ENCODE measurements at places on chromosomes 6 and 20.

GRCh38 chr6:166932116-166932515 lies 24.2 kb downstream of the RNASET2 start:
- no peak for DNase-seq

DNA sequence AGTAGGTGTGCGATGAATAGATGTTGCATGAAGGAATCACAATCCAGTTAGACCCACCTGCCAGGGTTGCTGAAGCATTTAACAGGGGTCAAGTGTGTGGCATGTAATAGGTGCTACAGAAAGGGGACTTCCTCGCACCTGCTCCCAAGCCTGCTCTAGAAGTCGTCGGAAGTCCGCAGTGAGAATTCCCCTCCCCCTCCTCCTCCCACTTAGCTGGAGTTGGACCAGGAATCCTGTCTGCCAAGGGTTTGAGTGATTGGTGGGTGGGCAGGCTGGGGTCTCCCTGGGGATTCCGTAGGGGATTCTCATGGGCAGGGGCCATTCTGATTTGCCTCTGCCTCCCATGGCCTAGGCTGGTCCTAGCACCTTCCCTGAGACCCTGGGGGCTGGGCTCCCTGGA lies 10.3 kb downstream of the SCRT2 start:
- DNase-seq: no peak

DNA sequence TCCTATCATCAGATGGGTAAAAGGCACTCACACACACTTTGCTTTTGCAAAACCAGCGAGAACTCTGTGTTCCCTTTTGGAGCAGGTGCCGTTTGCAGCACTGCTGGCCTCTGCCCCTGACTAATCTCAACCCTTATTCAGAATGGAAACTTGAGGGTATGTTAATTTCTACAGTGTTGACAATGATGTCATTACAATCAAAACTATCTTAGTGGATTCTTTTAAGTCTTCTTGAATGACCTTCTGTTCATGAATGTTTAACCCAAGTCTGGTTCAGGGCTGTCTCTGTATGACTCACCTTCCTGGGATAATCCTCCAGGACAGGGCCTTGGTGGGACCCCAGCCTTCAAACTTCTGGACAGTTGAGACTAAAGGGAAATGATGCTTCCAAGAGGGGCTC lies 197.9 kb downstream of the CDH4 start:
- no peak for DNase-seq

- DNase-seq: no peak
Measured at GRCh38 chr20:1195226-1195625, 8.0 kb upstream of the C20orf202 start.

DNA sequence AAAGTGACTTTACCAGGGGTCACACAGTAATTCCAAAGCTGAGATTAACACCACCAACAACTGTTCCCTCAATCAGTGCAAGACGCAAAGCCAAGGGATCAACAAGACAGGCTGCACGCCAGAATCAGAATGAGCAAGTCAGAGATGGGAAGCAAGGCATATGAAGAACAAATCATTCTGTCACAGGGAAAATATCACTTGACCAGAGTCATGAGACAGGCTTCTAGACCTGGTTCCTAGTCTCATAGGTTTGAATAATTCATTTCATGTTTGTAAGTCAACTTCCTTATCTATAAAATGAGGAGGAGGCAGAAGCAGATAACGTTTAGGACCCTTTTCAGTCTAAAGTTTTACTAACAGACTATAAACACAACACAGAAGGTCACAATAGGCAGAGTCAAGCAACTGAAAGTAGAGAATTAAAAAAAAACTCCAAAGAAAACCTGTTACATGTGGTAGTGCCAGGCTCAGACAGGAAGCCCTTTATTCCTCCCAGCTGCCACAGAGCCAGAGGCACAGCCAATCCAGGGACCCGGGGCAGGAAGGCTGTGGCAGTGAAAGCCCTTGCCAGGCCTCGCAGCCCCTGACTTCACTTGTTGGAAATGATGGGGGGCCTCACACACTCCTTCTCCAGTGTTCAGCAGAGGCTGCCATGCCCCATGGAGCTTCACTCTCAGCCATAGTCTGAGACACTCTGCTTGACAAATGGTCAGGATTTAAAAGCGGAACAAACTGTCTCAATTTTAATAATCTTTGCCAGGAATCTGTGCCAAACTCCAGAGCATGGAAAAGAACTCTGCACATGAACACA lies 29.2 kb upstream of the DST start:
- peak; percentile 68 for DNase-seq

- DNase-seq: no peak
Measured at GRCh38 chr6:160634706-160635105, 29.4 kb downstream of the LPA start.

GRCh38 chr6:26157251-26158075 lies 70.2 kb downstream of the HFE start:
- DNase-seq: peak; percentile 99

DNA sequence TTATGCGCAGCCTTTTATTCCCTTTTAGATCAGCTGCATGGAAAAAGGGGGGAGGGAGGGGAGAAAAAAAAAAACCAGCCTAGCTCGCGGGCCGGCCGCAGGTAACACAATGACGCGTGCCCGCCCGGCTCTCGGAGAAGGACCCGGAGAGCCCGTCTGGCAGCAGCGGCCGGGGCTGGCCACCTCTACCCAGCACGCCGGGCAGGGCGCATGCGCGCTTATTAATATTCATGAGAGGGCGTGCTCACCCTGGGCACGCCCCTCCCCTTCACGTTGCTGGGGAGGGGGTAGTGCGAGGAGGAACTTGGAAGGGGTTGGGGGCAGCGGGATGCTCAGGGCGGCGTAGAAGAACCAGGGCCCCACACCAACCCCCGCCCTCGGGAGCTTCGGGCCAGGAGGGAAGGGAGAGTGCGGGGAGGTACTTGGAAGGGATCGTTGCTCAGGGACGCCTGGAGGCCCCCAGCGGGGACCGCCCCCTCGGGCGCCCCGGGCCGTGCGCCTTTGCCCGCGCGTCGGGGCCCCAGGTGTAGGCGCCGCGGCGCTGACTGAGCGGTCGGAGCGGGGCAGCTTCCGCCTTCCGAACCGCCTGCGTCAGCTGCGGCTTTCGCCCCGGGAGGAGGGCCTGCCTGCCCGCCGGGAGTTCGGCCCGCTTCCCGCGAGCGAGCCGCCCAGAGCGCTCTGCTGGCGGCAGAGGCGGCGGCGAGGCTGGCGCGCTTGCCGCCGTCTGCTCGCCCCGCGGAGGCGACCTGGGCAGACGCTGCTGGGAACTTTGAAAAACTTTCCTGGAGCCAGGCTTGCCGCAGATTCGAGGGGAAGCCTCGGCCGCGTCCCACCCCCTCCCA lies at the start of gene JAG1:
Gene JAG1 (minus strand): TSS at position 158 of the 842 bp plus-strand sequence. CDS start 469 bp downstream, outside the sequence.
- peak; percentile 78 for DNase-seq

GRCh38 chr6:137892271-137892708 lies 25.2 kb downstream of the TNFAIP3 start:
- no peak for DNase-seq

- no peak for DNase-seq
Measured at GRCh38 chr20:21607971-21608725, 94.3 kb upstream of the NKX2-2 start.

- DNase-seq: no peak
Measured at GRCh38 chr20:35117196-35117595, 24.6 kb upstream of the TRPC4AP start.

DNA sequence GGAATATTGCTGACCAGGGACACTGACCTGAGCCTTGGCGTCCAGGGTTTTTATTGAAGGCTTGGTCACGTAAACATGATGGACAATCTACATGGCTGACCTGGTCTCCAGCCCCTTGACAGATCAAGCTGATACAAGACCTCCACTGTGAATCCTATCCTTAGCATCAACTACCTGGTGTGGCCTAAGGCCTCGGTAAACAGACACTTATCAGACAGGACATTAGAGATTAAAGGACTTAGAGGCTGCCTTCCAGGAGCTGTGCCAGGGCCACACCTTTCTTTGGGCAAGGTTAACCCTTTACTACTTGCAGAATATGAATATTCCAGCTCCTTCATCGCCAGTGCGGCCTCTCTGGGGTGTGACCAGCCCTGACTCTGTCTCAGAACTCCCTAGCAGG lies 104.9 kb upstream of the FOXA2 start:
- no peak for DNase-seq

DNA sequence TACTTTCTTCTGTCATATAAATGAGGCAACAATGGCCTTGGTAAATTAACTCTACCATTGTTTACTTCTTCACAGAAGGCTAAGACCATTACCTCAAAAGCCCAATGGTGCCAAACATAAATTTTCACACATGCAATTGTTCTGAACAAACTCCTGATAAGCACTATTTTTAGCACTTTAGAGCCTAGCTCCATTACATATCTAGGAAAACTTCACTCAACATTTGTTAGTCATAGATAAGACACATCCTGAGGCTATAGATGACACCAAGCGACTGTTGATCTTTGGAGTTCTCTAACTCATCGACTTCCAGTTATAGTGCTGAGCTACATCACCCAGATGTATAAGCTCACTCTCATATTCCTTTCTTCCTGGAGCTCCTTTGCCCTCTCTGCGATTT lies 245.9 kb downstream of the EYS start:
- DNase-seq: no peak

DNA sequence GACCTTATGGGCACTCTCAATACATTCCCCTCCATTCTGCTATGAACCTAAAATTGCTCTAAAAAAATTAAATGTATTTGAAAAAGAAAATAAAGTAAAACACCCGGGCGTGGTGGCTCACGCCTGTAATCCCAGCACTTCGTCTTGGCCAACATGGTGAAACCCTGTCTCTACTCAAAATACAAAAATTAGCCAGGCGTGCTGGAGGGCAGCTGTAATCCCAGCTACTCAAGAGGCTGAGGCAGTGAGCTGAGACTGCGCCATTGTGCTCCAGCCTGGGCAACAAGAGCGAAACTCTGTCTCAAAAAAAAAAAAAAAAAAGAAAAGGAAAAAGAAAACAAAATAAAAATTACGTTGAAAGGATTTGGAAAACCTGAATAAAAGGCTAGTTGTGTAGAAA lies 60.5 kb downstream of the CD164 start:
- DNase-seq: no peak

GRCh38 chr6:129497481-129498441 lies 212.2 kb downstream of the ARHGAP18 start:
- DNase-seq: no peak

GRCh38 chr6:49649988-49650387 lies 13.3 kb upstream of the RHAG start:
- no peak for DNase-seq

- no peak for DNase-seq
Measured at GRCh38 chr6:101011186-101011585, 130.1 kb upstream of the ASCC3 start.

DNA sequence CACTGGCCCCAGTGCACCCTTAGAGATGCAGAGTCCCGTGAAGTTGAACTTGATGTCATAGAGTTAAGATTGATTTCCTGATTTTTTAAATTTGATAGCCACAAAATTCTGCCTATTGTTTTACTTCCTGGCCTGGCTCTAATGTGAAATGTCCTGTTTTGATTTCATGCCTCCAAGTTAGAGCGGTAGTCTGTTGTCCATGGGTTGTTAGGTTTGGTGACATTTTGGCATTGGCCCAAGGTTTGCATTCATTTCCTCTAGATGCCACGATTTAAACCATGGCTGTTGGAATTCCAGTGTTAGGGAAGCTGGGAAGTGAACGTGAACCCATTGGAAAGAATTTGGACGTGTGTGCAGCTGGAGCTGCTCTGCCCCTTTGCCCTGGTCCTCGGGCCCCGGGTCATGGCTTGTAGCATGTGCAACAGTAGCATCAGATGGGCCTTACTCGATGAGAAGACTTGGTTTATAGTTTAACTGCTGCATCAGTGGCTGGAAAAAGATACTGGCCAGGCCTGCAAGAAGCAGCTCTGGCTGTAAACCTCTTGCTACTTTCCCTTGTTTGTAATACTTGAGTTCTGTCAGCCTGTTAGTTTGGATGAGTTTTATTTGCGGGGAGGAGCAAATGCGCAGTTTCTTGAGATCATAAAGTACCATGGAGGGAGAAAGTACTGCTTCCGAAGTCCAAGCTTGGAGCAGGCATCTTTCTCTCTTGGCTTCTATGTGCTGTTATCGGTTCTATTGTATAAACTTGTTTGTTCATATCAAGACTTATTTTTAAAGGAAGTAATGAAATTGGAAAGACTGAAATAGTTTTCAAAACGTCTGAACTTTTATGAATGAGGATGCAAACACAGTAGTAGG lies 121.4 kb upstream of the CLDN20 start:
- DNase-seq: no peak

GRCh38 chr6:21900730-21901129 lies 307.2 kb downstream of the SOX4 start:
- no peak for DNase-seq

GRCh38 chr20:19915111-19915798 lies 101.9 kb upstream of the NAA20 start:
- DNase-seq: no peak

DNA sequence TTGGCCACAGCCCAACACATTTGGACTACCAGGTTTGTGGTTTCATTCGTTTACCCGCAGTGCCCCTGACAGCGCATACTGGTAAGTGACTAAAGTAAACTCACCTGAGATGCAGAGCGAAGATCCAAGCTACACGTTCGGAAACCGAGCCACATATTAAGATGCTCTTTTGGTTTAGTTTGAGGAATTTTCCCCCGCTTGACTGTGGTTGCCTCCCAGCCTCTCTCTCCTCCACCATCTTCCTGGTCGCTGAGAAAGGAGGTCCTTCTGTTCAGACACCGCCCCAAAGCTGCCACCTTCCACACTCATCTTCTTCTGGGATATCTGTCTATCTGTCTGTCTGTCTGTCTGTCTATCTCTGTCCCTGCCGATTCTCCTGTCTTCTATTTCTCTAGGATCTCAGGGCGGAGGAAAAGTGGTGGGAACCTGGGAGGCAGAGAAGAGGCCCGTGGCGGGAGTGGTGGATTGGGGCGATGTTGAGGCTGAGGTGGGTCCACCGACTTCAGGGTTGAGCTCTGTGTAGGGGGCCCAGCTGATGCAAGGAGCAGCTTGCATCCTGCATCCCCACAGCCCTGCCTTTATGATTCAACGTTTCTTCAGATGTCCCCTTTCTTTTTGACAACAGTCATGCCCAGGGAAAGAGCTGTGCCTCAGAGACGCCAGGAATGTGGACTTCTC lies 196.9 kb upstream of the ZNF184 start:
- no peak for DNase-seq

GRCh38 chr6:90466154-90466940 lies 120.5 kb downstream of the MAP3K7 start:
- DNase-seq: peak; percentile 63

- no peak for DNase-seq
Measured at GRCh38 chr20:39433466-39433865, 471.3 kb downstream of the DHX35 start.

DNA sequence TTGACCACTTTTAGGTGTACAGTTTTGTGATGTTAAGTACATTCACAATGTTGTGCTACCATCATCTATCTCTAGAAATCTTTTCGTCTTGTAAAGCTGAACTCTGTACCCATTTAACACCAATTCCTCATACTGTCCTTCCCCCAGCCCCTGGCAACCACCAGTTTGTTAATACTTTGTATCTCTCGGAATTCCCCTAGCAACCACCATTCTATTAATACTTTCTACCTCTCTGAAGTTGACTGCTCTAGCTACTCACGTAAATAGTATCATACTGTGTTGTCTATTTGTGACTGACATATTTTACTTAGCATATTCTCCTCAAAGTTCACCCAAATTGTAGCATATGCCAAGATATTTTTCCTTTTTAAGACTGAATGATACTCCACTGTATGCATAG lies 82.3 kb upstream of the CLDN20 start:
- DNase-seq: no peak

Measured in foreskin melanocyte (primary cell).